Bladder microvascular endothelial cell (primary cell): ENCODE measurements at places on chromosomes 2 and 18. TPM values are rescaled to one million over a fixed set of nuclear protein-coding genes. Genes with fewer than 3 reads are reported as not detected.

The RSAD2 gene
- 1.9 and 5.3 TPM in 2 replicates for total RNA-seq

The SATB2 gene
- 0.65 and 1.6 TPM in 2 replicates for total RNA-seq

The PIKFYVE gene
- 15.5 and 32.1 TPM in 2 replicates for total RNA-seq

The ARL5A gene
- 29.6 and 168 TPM in 2 replicates for total RNA-seq

The INHBB gene
- 0.19 and 6.0 TPM in 2 replicates for total RNA-seq

The TEX44 gene
- not detected in 2 replicates for total RNA-seq

The ACVR2A gene
- total RNA-seq: 4.5 and 6.9 TPM in 2 replicates

The STPG4 gene
- total RNA-seq: 0.16 and 0.31 TPM in 2 replicates

The PSTPIP2 gene
- 0.65 and 3.6 TPM in 2 replicates for total RNA-seq

The C2orf74 gene
- 6.3 and 11.8 TPM in 2 replicates for total RNA-seq

The C2orf42 gene
- total RNA-seq: 9.2 and 28.7 TPM in 2 replicates

The LIMS2 gene
- 11.2 and 20.9 TPM in 2 replicates for total RNA-seq

The ACMSD gene
- total RNA-seq: not detected in 2 replicates

The NT5DC4 gene
- not detected in 2 replicates for total RNA-seq

The ATP6V1C2 gene
- 0.19 and 0.32 TPM in 2 replicates for total RNA-seq

The SAG gene
- total RNA-seq: not detected in 2 replicates

The ATF2 gene
- 34.2 and 59.1 TPM in 2 replicates for total RNA-seq

The ANKRD29 gene
- 3.8 and 4.9 TPM in 2 replicates for total RNA-seq

The KCNG2 gene
- total RNA-seq: 0.63 TPM in 1 of 2 replicates, not detected in the other

The TUBA3E gene
- not detected in 2 replicates for total RNA-seq

The FSHR gene
- total RNA-seq: not detected in 2 replicates

The TFPI gene
- 107 and 725 TPM in 2 replicates for total RNA-seq

The IMPA2 gene
- 6.2 and 7.5 TPM in 2 replicates for total RNA-seq

The DNER gene
- total RNA-seq: 0.16 and 0.82 TPM in 2 replicates

The CD8B gene
- total RNA-seq: not detected in 2 replicates

The CIB4 gene
- not detected in 2 replicates for total RNA-seq

The RTP5 gene
- total RNA-seq: not detected in 2 replicates

The EIF2AK2 gene
- total RNA-seq: 15.9 and 27.2 TPM in 2 replicates

The B3GNT7 gene
- under 0.01 and 5.9 TPM in 2 replicates for total RNA-seq

The CRYGC gene
- total RNA-seq: not detected in 2 replicates

The PLCD4 gene
- total RNA-seq: 0.32 and 1.5 TPM in 2 replicates

The PLA2R1 gene
- total RNA-seq: 6.5 and 37.4 TPM in 2 replicates
